ENCODE measurements at places on chromosomes 11 and 22. TPM values are rescaled to one million over a fixed set of nuclear protein-coding genes. Genes with fewer than 3 reads are reported as not detected.

- no peak for DNase-seq
These were observed 1144.5 kb upstream of the CCDC90B start for GRCh38 chr11:84430661-84431060.

DNA sequence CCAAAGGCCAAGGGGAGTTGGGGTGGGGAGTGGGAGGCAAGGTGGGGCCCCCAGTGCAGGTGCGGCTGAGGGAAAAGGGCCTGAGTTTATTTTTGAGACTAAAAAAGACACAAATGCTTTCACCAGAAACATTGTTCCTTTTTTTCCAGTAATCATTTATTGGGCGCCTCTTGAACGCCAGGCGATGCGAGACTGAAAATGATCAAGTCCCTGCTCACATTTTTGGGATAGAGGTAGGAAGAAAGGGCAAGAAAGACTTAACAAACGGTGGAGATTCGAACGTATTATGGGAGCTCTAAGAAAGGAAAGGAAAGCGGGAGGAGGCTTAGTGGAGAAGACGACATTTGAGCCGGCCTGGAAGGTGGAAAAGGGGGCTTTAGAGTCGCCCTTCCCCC, 796 bp upstream of the SF3B2 start:
- DNase-seq = no peak

DNA sequence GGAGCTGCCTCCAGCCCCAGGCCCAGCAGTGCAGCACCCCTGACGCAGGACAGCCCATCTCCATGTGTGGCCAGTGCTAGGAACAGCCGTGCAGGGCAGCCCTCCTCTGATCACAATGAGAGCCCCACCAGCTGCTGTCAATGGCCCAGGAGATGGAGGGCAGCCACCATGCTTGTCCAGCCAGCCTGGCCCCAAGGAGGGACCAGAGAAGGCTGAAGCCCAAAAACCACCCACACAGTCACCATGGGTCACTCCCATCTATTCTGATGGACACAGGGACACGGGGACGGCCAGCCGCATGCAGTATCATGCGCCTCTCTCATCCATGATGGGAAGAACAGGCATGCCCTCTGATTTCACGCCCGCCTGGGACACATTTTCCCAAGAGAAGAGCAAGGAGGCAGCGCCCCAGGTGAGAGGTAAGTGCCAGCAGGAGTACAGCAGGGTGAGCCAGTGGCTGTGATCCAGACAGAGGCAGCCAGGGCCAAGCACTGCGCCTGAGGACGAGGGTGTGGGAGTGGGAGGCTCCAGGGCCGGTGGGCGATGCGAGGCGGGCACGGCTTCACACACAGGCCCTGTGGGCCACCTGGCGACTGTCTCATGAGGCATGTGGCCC, 33.6 kb upstream of the GNB1L start:
- DNase-seq = no peak

- DNase-seq = no peak
These were observed 7.3 kb upstream of the SSTR3 start for GRCh38 chr22:37219533-37219932.

The NCR3LG1 gene
- 0.75 TPM for total RNA-seq
